ENCODE measurements at places on chromosomes 3 and 15. TPM values are rescaled to one million over a fixed set of nuclear protein-coding genes. Genes with fewer than 3 reads are reported as not detected.
A peak's percentile ranks its signal among the peaks of the same experiment; 100 is the strongest.

The SYNM gene
- 5.4 TPM for polyA plus RNA-seq

DNA sequence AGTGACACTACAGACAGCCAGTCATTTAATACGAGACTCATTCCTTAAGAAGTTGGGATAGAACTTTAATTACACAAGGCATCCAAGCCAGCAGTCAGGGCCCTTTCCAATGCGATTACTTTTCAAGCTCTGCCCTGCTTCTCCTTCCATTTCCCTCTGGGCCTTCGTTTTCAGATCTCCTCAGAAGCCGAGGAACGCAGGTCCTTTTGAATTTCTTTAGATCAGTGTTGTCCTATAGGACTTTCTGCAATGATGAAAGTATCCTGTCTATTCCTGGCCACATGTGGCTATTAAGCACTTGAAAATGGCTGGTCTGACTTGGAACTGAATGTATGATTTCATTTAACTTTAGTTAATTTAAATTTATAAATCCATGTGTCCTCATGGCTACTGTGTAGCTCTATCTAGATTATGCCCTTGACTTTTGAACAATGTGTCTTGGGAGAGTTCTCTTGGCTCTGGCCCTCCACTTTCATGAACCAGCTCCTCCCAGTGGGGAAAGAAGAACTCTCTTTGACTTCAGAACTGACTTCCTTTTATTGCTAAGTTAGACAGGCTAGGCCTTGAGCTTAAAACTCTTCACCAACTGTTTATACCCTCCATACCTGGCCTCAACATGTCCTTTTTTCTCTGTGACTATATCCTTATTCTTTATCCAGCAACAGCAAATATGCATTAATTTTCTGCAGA, 22.6 kb downstream of the TGFBR2 start:
- peak; percentile 58 for DNase-seq

DNA sequence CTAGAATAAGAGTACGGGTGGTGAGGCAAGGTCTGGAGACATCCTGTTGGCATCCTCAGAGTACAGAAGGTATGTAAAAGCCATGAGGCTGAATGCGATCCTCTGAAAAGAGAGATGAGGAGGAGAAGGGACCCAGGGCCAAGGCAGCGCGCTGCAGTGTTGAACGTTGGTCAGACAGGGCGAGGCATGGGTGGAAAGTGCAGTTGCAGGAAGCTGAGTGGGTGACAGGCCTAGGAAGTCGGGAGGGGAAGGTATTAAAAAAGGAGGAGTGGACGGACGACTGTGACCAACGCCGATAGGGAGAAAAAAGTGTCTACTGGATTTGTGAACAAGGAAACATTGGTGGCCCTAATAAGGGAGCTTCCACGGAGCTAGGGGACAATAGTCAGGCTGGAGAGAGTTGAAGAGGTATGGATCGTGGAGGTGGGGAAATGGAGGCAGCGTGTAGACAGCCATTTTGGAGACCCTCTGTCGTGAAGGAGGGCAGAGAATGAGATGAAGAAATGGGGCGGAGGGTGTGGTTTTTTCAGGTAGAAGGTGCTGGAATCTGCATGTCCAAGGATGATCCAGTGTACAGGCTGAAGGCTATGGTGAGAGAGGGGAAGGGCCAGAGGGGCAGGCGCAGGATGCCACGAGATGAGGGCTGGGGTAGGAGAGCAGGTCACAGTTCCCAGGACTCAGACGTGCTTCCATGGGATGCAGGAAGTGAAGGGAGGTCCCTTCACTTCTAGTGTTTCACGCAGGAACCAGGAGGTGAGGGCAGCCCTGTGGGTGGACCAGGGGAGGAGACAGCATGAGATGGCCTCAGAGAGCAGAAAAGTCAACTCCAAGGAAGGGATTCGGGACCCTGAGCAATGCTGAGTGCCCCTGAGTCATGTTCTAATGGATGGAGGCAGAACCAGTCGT, 115.9 kb downstream of the ASB7 start:
- DNase-seq = no peak

DNA sequence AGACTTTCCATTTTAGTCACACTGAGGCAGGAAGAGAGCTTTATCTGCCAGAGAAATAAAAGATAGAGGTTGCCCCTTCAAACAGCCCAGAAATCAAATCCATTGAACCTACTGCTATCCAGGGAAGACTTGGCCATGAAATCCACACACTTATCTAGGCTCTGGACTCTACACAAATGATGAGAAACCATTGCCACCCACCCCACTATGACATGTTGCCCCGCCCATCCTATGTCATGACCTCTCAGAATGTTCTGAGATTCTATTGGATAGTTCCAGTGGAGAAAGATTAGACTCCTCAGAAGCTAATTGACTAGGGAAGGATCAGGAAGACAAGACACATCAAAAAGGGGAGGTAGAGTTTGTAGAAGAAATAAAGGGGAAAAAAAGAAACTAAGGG, at the start of gene TMCO5A:
TMCO5A (plus strand) TSS at position 301 of the 400 bp plus-strand sequence. CDS start 1,684 bp downstream, outside the sequence.
- no peak for DNase-seq

The ZMYND10 gene
- polyA plus RNA-seq = 1.8 TPM
